ENCODE measurements at places on chromosomes 5 and 9. TPM values are rescaled to one million over a fixed set of nuclear protein-coding genes. Genes with fewer than 3 reads are reported as not detected.

The SEMA5A gene
- 69.7 TPM for total RNA-seq

The CHD1 gene
- 16.8 TPM for total RNA-seq

The ZBTB26 gene
- total RNA-seq = 1.8 TPM

The ZFAND5 gene
- total RNA-seq = 29.5 TPM

The MRPS2 gene
- 11.9 TPM for total RNA-seq

The IGFBPL1 gene
- not detected for total RNA-seq

The RNF130 gene
- total RNA-seq = 10.4 TPM

The TAF11L4 gene
- total RNA-seq = not detected

The PROB1 gene
- 0.38 TPM for total RNA-seq

The SPATA31D4 gene
- total RNA-seq = not detected

The TRIM36 gene
- total RNA-seq = 0.12 TPM

The CBY3 gene
- total RNA-seq = not detected

The PRR16 gene
- 3.7 TPM for total RNA-seq

Data from smooth muscle cell of the coronary artery (primary cell).